ENCODE measurements at places on chromosomes 5 and 9.

GRCh38 chr5:127938746-127939145 lies 144.8 kb upstream of the SLC12A2 start:
- no peak for DNase-seq

DNA sequence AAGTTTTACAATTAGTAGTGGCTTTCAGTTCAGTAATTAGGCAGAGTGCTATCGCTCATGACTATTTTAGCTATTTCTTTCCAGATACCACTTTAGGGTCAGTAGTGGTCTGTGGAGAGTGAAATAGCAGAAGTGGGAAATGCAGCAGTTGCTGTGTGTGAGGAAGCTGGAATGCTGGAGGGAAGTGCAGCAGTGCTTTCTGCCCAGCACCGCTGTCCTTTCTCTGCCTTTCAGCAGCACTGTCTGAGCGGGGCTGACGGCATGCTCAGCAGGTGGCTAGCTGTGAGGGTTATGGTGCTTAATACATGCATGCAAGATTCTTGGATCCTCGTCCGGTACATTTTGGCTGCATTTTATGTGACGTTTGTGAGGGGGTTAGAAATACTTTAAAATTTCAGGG lies 213.9 kb downstream of the PBX3 start:
- DNase-seq: no peak

DNA sequence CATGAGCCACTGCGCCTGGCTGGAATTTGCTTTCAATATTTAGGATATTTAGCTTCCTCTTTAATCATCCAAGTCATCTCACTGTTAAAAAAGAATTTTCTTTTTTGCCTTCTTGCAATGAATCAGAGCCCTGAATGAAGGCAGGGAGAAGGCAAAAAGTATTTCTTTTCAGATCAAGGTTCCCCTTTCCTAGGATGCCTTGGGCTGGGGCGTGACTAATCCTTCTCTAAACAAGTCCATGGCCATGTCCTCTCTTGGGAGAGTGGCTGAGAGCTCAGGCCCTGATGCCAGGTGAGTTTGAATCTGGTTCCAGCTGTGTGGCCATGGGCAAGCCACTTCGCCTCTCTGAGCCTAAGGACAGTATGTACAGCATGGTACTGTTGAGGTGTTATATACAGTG lies 84.8 kb upstream of the NEURL1B start:
- no peak for DNase-seq

DNA sequence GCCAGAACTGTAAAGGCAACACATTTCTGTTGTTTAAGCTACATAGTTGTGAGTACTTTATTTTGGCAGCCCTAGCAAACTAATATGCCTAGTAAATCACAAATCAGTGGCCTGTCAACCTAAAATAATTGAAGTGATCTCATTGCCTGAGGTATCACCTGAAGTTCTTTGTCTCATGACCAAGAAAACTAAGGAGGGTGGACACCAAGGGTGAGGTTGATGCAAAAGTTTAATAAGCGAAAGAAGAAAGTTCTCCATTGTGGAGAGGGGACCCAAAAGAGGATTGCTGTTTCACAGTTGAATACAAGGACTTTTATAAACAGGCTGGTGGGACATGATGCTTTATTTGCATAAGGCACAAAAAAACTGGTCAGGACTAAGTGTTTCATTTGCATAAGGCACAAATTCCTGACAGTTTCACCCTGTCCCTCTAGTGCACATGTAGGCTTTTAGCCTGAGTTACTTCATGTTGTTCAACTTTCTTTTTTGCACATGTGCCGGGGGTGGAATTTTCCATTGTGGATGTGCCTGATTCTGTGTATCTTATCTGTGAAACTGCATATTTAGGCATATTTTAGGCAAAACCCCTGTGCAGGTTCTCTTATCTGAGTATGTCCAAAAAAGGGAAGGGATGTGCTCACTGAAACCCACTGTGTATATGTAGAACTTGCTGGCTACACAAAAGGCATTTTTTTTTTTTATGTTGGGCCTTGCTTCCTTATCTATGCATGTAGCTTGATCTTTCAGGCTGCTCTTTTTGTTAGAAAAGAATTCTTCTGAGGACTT lies 108.6 kb upstream of the RAI14 start:
- DNase-seq: no peak

- no peak for DNase-seq
Measured at GRCh38 chr9:96189995-96190394, 112.0 kb downstream of the HSD17B3 start.

GRCh38 chr9:136614372-136614922 lies 48.3 kb upstream of the EGFL7 start:
- DNase-seq: no peak

- no peak for DNase-seq
Measured at GRCh38 chr9:87712801-87713277, 13.1 kb upstream of the CTSL start.

DNA sequence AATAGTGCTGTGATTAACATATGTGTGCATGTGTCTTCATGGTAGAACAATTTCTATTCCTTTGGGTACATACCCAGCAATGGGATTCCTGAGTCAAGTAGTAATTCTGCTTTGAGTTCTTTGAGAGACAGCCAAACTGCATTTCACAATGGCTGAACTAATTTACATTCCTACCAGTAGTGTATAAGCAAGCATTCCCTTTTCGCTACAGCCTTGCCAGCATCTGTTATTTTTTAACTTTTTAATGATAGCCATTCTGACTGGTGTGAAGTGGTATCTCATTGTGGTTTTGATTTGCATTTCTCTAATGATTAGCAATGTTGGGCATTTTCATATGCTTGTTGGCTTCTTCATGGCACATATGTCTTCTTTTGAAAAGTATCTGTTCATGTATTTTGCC lies 308.5 kb downstream of the ARRDC3 start:
- DNase-seq: no peak

DNA sequence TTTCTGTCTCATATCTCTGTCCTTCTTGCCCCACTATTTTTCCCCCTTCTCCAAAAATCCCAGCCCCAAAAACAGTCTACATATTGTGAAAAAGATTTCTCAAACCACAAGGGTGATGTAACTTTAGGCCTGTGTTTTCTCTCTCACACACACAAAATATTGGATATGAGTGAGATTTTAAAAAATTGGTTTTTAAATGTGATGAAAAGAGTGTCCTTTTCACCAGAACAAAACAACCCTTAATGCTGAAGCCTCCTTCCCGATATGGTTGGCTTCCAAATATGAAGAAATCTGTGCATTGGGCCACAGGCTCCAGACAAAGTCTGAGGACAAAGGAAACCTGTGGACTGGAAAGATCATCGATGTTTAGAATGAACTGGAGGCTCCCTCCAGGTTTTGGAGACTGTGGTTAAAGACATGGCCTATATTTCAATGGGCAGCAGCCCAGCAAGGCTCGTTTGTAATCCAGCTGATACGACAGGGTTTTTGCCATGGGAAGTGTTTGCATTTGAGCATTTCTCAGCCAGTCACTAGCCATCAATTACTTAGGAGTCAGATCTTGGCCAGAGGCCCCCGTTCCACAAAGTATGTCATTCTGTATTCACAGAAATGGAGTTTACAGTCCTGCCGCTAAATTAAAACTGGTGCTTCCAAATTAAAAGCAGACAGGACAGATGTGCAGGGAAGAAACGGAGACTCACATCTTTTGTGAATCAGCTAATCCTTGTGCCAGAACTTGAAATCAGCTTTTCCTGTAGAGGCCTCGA lies 546.3 kb downstream of the EBF1 start:
- DNase-seq: no peak

DNA sequence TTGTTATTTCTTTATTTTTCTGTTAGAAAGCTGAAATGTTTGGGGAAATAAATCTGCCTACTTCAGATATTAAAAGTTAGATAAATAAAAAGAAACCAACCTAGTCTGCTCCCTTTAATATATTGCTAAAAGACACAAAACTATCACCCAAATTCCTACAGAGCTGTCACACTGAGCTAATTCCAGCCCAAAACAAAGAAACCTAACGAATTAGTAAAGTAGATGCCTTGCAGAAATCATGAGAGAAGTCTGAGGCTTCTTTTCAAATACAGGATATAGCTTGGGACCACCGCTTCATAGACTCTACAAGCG lies 122.2 kb upstream of the LMX1B start:
- no peak for DNase-seq

GRCh38 chr5:37740331-37741066 lies 99.3 kb downstream of the GDNF start:
- DNase-seq: no peak

GRCh38 chr9:89009546-89009840 lies 18.2 kb downstream of the S1PR3 start:
- DNase-seq: no peak

GRCh38 chr5:95843733-95844223 lies 21.3 kb upstream of the GLRX start:
- no peak for DNase-seq

DNA sequence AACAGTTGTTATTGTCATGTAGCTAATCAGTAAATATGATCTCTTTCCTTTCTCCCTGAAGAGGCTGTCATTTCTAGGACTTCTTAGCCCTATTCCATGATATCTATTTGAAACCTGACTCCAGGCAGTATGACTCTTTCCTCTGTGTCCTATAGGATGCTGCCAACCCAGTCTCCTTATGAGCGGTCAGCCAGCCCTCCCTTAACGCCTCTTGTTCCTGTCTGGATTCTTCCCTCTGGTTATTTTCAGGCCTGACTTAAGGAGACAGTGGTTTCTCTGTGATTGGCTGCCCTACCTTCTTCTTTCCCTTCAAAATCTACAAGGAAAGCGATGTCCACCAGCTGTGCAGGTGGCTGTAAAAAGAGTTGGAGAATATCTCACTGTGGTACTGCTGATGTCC lies 19.4 kb upstream of the C5orf63 start:
- DNase-seq: no peak

DNA sequence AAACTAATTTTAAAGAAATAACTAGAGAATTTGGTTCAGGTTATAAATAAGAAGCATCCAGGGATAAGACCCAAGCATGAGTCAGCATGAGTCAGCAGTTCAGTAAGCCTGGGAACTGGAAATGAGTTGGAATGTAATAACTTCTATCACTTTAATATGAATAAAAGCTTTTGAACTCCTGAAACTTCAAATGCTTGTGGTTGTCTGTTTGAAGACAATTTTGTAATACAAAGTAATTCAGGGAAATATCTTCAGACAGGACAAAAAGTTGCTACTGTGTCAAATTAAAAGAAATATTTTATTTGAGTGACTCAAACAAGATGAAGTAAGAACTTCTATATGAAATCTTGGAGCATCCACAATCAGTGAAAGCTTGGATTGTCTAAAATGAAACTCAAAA lies 331.2 kb upstream of the DAB2 start:
- DNase-seq: no peak

GRCh38 chr5:138625134-138625533 lies 49.9 kb upstream of the HSPA9 start:
- DNase-seq: no peak

Measured in stimulated activated CD4-positive, alpha-beta T cell treated with anti-CD3 and anti-CD28 coated beads, TNF-alpha, amount 100 ng/mL, for 4 hours (primary cell).